ENCODE measurements at places on chromosomes 11 and 22.

DNA sequence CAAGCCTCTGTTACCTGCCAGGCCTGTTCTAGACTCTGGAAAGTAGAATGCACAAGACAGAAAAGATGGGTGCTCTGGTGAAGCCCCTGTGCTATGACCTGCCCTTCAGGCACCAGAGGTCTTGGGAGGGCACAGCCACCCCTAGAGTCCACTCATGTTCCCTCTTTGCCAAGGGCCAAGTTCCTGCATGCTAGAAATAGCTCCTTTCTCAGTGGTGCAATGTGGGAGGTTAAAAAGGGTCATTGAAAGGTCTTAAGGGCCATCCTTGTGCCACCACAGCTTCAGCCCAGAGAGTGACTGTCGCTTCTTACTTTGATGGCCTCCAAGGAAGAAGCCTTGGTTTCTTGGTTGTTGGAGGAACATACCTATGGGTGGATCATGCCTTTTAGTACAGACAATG is 84.6 kb upstream of the PARVA start:
- DNase-seq, result no peak

DNA sequence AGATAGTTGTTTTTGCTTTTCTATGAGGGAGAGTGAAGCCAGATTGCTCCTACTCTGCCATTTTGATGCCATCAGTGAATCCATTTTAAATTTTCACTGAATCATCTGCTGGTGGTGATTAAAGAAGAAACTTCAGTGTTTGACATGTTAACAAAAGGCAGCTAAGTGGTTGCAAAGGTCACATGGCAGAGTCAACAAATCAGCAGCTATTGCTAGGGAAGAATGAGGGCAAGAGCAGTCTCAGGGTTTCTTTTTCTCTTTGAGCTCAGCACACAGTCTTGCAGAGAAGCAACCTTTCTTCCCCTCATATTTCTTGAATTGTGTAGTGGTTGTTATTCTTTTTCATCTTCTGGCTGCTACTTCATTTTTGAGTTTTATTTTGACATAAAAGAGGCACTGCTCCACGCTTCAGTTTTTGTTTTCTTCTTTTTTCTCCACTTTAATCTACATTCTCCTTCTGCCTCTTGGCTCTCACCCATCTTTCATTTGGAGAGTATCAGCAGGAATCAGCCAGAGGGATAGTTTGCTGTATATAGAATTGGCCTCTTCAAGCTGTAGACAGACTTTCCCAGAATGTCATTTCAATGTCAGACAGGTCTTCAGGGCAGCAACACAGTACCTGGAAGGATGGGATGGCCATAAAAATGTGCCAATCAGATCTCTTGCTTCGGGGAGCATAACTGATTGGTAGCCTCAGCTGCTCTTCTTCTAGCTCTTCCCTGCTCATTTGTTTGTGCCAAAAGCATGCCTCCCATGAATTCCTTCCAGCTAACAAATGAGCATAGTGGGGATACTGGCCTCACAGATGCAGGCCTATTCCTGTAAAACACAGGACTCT is 153.9 kb downstream of the TRPC6 start:
- no peak for DNase-seq

GRCh38 chr11:20754933-20755332 is 85.5 kb downstream of the NELL1 start:
- no peak for DNase-seq

DNA sequence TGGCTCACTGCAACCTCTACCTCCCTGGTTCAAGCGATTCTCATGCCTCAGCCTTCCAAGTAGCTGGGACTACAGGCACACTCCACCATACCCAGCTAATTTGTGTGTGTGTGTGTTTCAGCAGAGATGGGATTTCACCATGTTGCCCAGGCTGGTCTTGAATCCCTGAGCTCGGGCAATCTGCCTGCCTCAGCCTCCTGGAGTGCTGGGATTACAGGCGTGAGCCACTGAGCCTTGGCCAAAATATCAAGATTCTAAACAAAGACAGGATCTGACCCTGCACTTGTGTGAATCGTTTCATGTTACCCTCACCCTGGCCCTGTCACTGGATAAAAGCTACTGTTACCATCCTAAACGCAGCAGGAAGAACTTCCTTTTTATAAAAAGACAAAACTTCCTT is 15.6 kb upstream of the THY1 start:
- no peak for DNase-seq

DNA sequence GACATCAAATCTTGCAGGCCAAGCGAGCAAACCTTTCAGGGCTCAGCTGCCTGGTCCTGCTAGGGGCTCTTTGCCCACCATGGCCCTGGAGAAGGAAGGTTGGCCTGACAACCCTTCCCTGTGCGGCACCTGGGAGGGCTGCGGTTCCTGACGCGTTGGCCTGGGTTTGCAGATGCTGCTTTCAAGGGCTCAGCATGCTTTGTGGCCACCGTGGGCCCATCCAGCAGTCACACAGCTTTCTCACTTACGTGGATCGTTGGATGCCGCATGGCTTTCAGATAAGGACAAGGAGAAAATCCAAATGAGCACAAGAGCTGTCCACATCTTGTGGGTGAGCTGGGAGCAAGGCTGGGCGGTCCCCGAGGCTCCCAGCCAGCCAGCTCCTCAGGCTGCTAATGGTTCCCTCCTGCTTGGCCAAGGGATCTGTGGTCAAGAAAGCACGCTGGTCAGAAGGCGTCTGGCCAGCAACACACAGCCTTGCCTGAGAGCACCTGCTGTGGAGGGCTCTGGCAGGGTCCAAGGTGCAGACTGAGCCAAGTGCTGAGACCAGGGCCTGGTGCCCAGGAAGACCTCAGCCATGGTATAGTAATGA is 8.2 kb downstream of the C11orf24 start:
- DNase-seq, result no peak

DNA sequence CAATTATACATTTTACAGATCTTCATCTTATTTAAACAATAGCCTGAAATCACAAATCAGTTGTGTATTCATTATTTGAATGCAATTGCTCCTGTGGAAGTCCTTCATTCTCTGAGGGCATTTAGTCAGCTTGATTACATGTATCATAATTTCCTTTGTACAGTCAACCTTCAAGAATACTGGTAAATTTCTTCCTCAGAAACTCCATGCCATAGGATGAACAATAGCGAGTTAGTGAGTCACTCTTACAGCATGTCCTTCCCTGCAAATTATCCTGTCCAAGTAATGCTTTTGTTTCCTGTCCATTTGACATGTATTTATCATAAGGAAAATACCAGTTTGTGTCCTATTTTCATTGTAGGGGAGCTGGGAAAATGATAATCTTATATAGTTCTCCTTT is 3.8 kb downstream of the OR10S1 start:
- DNase-seq, result no peak

GRCh38 chr11:119571311-119571710 is 148.3 kb upstream of the THY1 start:
- no peak for DNase-seq

GRCh38 chr11:62501432-62501891 is 45.1 kb downstream of the AHNAK start:
- peak; percentile 30 for DNase-seq

- no peak for DNase-seq
Measured at GRCh38 chr11:70409437-70409836, 11.1 kb downstream of the CTTN start.

DNA sequence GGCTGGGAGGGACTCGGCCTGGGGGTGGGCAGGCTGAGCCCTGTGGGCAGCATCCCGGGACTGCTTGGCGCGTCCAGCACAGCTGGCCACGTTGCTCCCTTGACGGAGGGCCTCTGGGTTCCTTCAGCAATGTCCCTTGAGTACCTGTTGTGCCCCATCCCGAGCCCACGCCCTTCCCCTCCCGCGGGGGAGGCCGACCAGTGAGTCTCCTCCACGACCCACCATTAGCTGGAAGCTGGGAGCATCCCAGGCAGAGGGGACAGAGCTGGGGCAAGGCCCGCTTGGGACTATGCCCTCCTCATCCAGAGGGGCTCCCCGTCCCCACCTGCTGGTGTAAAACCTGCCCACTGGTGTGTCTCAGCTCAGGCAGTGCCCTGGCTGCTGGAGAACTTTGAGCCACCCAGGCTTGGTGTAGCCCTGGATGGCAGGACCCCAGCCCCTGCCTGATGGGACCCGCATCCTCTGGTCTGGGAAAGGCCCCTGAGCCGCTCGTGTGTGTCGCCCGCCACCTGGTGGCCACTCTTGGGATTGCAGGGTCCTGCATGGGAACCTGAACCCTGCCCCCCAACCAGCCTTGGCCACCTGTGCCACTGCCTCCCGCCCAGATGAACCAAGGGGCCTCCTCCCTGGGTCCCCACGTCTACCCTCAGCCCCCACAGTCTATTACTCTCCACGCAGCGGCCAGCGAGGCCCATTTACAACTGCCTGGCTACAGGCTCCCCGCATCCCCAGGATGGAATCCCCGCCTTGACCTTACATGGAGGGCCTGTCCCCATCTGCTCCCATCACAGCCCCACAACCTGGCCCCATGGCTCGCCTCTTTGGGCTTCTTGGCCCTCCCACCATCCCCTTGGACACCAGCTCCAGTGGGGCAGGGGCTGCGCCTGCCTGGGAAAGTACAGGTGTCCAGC is 16.6 kb upstream of the ARHGAP8 start:
- no peak for DNase-seq

GRCh38 chr11:133531971-133532651 is at the start of gene OPCML:
Gene OPCML (minus strand): TSS chr11:133532501.
- DNase-seq, result peak; percentile 43

DNA sequence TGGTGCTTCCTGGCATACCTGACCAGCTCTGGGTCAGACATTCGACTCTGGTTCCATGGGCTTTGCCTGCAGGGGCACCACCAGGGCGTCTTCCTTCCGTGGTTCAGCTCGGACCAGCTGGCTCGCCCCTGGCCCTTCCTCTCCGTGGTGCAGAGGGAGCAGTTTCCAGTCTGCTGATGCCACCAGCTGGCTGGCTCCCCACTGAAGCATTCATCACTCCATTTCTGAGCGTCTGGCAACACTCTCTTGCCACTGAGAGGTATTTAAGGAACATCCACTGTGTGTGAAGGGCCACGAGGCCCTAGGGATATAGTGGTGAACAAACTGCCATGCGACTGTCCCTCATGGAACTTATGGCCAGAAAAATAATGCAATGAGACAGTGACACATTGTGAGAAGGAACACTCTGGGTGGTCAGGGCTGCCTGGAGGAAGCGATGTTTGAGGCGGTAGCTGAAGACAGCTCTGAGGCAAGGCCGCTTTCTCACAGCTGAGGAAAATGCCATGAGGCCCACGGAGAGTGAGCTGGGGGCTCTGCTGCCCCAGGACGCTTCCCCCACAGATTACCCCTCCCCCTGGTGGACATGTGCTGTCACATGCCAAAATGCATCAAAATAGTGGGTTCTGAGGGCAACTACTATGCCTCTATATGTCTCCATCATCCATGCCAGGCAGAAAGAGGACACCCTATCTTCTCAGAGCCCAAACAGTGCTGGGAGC is 44.9 kb upstream of the ARFGAP3 start:
- DNase-seq, result no peak

DNA sequence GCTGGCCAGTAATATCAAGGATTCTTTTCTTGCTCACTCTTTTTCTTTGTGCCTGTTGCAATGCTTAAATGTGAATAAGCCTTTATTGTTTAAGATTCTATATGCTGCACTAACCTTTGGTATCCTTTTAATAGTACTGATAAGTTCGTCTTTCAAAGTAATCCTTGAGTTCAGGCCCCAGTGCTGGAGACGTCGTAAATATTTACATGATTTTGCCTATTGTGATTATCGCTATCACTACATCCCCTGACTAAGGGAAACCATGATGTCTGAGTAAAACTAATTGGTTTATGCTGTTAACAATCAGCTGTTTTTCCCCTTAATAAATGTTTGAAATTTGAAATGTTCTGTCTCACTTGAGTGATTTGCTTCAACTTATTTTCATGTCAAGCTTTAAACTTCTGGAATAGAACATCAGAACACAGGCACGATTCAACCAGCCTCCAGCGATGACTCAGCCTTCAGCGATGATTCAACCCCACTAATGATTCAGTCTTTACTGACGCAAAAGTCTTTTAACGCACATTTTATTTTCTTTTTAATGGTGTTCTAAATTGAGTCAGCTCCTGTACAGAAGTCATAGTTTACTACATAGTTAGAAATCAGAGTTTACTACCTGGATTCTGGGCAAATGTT is 3.9 kb downstream of the HTATIP2 start:
- DNase-seq, result no peak

GRCh38 chr11:68774194-68774585 is 22.9 kb upstream of the TESMIN start:
- no peak for DNase-seq

DNA sequence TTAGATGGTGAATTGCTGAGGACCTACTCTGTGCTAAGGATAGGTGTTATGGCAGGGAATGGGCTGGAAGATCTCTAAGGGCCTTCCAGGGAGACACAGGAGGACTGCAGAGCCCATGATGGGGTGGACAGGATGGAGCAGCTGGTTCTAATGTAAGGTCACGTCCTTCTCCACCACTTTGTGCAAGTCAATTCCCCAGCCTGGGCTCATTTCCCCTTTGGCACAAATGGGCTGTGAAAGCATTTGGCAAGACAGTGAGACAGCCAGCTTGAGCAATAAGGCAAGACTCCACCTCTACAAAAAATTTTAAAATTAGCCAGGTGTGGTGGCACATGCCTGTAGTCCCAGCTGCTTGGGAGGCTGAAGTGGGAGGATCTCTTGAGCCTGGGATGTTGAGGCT is 81.4 kb upstream of the THY1 start:
- DNase-seq, result no peak

GRCh38 chr11:455566-456147 is 5.6 kb downstream of the PTDSS2 start:
- no peak for DNase-seq

DNA sequence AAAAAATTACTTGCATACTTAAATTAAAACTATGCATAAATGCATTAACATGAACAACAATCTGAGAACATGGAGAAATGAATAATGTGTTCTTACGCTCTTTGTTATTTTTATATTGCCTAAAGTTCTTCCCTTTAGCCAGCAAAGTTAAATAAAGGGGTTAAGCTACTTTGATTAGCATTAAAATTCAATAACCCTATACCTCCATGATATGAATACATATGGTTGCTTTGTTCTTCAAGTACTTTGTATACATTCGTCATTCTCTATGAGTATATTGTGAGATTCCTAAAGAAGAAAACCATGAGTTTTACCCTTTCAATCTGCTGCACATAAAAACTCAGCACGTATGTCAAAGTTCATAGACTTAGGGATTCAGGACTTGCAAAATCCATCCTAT is 578.3 kb downstream of the DLG2 start:
- DNase-seq, result no peak

DNA sequence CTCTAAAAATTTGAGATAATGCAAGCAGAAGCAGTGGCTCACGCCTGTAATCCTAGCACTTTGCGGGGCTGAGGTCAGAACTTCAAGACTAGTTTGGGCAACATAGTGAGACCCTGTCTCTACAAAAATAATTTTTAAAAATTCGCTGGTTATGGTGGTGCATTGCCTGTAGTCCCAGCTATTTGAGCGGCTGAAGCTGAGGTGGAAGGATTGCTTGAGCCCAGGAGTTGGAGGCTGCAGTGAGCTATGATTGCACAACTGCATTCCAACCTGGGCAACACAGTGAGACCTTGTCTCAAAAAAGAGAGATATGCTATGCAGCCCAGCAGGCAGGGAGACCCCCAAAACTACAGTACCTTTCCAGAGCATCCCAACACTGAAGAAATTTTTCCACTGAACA is 2.3 kb downstream of the CTSC start:
- DNase-seq, result no peak

GRCh38 chr22:24550028-24550901 is 4.7 kb downstream of the GUCD1 start:
- no peak for DNase-seq

Measured in NCI-H1092 (cell line).